ENCODE measurements at places on chromosomes 12 and 14.
A peak's percentile ranks its signal among the peaks of the same experiment; 100 is the strongest.

DNA sequence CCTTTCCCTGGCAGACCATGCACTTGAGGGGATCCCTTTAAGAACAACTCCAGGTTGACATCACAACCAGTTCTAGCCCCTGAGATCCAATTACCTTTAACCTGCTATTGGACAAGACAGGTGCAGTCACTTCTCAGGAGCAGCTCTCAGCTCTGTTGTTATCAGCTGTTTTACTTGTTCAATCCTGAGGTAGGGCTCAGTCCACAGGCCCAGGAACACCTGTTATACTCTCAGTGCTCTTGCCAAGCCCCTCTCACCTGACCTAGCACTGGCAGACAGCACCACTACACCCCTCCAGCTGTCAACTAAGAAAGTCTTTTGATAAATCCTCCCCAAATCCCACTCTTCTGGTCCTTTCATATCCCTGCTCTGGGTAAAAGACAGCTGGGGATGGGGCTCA, 163.9 kb upstream of the TMTC2 start:
- DNase-seq = no peak

DNA sequence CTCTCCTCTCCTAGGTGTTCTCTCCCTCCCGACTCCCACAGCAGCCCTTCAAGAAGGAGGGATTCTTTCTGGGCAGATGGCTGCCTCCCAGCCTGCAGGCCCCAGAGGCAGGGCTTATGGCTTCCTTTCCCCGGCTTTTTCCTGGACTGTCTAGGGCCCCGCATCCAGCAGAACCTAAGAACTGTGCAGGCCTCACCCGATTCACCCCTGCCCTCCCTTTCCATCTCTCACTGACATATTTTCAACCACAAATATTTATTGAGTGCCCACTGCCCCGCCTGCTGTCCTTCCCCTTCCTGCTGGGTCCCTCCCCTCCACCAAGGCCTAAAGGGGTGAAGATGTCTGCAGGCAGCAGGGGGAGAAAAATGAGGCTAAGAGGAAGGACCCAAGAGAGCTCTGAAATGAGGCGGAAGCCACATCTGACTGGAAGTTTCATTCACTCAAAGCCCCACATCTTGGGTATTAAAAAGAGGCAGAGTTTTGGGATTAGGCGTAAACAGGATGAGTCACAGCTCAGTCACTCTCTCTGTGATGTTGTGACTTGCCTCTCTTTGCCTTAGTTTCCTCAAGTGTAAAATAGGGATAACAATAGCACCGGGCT, 2.9 kb downstream of the SCNN1A start:
- DNase-seq = peak; percentile 86

- no peak for DNase-seq
These were observed 36.4 kb downstream of the TRAFD1 start for GRCh38 chr12:112161711-112162110.

DNA sequence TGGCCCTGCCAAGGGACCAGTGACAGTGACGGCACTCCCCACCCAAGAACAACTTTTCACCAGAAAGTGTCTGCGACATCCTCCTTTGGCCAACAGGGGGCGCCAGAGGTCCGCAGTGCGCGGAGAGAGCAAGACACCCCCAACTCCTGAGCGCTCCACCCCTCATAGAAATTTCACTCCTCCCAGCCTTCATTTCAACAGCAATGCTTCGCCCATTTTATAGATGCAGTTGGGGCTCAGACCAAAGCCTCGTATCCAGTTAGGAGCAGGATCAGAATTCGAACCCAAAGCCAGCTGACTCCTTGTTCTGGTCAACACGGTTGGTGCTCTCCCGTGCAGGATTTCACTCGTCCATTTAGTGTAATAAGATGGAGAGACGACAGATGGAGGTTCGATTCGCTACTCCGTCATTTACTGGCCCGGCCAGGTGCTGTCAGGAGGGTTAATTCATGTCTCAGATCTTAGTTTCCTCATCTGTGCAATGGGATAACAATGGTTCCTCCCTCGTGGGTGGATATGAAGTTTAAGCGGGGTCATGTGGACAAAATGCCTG, 2.4 kb upstream of the POP5 start:
- peak; percentile 55 for DNase-seq

GRCh38 chr14:90613997-90614396, 202.2 kb downstream of the TTC7B start:
- DNase-seq = no peak

DNA sequence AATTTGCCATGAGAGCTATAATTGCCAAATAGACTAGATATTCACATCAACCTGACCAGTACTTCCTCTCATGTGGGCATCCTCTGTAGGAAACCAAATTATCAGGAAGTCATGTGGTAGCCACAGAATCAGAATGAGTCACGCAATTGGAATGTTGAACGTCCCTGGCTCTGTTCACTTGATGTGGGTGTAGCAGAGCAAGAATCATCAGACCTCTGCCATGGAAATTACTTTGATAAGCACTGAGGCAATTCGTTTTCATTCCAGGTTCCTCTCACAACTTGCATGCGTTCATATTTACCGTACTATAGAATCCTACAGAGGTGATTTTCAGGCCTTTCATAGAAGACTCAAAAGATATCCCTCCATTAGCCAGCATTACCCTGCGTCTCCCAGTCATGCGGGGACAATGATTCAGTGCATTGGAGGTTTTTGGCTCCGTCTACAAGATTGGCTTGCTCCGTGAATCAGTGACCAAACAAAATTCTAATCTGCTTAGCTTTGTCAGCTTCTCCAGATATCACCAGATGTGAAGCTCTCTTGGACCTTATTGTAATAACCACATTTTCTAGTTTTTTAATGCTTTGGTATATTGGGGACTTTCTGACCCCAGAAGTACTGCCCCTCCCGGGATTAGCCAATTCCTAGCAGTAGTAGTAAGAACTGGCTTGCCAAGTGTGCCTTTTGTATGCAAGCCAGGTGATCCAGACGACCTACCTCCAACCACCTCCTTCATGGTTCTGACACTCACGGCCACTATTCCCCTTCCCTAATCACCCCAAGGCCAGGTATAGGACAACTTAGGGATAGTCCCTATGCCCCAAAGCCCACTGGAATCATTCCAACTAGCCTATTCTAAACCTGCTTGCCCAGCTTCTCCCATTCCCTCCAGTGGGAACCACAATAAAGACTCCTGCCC, 133.4 kb downstream of the KICS2 start:
- peak; percentile 96 for DNase-seq

DNA sequence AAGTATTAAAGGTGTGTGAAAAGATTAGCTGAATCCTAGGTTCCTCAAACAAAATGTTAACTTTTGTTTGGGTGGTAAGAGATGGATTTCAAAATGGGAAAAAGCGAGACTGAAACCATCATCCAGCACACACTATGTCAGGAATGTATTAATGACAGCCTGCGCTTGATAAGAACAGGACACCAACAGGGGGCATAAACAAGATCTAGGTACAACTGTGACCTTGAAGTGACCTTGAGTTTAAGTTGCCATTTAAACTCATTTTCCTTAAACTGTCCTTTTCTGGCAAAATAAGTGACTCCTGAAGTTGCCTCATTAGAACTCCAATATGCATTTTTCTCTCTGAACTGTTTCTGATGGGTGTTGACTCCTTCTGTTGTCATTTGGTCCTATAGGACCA, 17.1 kb downstream of the PRKCH start:
- no peak for DNase-seq

GRCh38 chr12:49865109-49865781, 22.3 kb upstream of the BCDIN3D start:
- DNase-seq = no peak

GRCh38 chr14:99716850-99717681, 33.0 kb downstream of the CYP46A1 start:
- DNase-seq = no peak

- peak; percentile 0 for DNase-seq
These were observed 159.7 kb downstream of the ANKS1B start for GRCh38 chr12:99824900-99825542.

- peak; percentile 56 for DNase-seq
These were observed 38.6 kb downstream of the MGST1 start for GRCh38 chr12:16385782-16386646.

DNA sequence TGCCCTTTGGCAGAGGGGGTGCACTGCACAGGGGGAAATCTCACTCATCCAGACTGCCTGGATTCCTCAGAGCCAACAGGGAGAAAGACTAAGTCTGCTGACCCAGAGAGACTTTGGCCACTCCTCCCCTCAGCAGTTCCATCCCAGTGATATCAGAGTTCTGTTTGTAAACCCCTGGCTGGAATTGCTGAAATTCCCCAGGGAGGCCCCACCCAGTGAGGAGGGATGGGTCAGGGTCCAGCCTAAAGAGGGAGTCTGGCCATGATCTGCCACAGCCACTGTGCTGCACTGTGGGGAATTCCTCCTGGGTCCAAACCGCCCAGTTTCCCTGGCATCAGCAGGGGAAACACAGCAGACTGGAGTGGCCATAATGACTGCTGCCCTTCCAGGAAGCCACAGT, 54.9 kb upstream of the USP15 start:
- DNase-seq = no peak

GRCh38 chr12:101823039-101823438, 7.7 kb downstream of the GNPTAB start:
- no peak for DNase-seq

DNA sequence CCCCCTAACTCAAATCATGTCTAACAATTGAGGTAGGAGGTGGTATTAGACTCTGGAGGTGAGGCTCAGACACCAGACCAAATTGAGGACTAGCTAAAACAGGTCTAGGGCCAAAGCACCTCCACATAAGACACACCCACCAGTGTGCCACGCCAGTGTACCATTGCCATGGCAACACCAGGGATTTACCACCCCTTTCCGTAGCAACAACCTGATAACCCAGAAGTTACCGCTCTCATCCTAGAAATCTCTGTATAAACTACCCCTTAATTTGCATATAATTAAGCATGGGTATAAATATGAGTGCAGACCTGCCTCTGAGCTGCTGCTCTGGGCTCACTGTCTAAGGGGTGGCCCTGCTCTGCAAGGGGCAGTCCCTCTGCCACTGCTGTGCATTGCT, 57.4 kb upstream of the PPP2R5C start:
- DNase-seq = no peak

- peak; percentile 31 for DNase-seq
These were observed 36.0 kb downstream of the NTF3 start for GRCh38 chr12:5467931-5468330.

GRCh38 chr14:96130854-96131253, 73.8 kb upstream of the BDKRB2 start:
- peak; percentile 62 for DNase-seq

GRCh38 chr14:30356438-30357202, 202.3 kb upstream of the G2E3 start:
- DNase-seq = no peak

DNA sequence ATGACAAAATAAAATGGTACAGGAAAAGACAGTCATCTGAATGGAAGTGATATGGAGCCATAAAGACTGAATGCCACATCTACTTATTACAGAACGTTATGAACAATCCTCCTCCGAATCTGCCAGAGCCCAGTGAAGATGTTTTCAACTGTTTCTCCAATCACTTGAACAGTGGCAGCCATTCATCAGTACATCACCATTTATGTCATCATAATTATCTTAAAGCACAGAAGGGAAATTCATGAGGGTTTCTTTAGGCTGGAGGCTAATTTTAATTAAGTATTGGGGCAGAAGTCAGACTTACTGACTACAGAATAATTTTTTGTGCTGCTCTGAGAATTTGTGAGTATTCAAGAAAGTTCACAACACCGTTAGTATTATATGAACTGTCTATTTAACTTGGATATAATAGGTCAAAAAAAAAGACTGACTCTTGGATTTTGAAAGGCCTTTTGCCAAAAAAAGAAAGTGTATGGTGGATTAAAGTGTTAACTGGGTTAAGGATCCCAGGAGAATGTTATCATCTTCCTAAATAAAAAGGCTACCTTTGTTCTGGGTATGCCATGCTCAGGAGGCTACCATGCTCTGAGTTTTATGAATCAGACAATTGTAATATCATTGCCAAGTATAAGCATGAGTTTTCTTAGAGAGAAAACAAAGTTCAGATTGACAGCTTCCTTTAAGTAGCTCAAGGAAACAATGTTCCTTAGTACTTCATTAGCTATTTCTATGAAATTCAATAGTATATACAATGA, 40.1 kb downstream of the PDZRN4 start:
- peak; percentile 13 for DNase-seq

GRCh38 chr12:53453953-53454640, 2.2 kb downstream of the PCBP2 start:
- no peak for DNase-seq

All from RPMI7951 (cell line).